Breast epithelium (tissue), 4 donors: ENCODE measurements at places on chromosomes 1 and 21.

DNA sequence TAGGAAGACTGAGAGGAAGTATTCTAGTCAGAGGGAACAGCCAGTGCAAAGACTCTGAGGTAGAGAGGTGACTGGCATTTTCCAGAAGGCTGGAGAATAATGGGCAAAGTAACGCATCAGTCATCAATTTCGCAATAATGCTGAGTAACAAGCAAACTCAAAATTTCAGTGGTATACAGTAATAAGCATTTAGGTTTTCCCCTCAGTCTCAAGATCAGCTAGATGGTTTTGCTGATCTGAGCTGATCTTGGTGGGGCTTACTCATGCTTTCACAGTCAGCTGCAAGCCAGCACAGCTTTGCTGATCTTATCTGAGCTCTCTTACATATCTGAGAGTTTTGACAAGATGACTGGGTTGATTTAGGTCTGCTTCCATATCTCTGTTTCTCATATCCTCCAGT is 108.7 kb downstream of the TSEN15 start:
- no peak for DNase-seq

- peak; percentile 44 for DNase-seq
Measured at GRCh38 chr1:11979028-11979850, 1.0 kb upstream of the MFN2 start.

- DNase-seq, result no peak
Measured at GRCh38 chr1:218837051-218837450, 336.6 kb upstream of the LYPLAL1 start.

DNA sequence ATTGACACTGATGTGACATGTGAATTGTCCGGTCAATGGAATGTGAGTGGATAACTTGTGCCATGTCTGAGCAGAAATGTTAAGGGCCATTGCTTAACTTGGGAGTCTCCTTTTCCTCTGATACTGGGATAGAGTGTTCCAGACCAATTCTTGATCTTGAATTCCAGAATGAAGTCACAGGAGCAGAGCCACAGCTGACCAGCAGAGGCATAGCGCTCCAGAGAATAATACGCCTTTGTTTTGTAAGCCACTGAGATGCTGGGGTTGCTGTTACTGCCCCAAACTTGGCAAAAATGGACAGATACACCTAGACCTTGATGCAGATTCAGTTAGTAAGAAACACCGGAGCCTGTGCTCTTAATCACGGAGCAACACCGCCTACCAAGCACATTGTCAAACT is 6.3 kb downstream of the KCNJ6 start:
- DNase-seq, result no peak

DNA sequence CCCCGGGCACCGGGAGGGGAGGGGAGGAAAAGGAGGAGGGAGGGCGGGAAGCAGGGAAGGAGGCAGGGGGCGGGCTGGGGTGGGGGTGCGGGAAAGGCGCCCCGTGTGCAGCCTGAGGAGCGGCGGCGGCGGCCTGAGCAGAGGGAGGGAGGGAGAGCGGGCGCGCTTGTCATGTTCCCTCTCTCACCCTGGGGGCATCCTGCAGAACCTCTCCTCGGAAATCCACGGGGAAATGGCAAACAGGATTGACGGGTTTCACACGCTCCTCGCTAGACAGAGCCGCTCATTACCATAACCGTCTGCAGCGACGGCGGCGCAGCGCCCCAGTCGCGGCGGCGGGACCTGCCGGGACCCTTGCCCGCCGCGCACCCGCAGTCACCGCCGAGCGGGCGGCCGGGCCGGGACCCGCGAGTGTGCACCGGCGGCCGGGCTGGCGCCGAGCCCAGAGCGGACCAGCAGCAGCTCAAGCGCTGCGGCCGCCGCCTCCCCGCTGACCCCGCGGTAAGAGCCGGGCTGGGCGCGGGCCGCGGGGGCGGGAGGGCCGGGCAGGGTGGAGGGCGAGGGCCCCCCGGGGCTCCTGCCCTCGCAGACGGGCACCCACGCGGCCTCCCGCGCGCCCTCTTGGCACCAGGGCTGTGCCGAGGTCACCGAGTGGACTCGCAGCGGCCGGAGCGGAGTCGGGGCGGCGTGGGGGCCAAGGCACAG is at the start of gene SERTAD4:
SERTAD4 (plus strand) TSS at position 286 of the 705 bp plus-strand sequence. CDS start 5,165 bp downstream, outside the sequence.
- DNase-seq, result peak; percentile 87

DNA sequence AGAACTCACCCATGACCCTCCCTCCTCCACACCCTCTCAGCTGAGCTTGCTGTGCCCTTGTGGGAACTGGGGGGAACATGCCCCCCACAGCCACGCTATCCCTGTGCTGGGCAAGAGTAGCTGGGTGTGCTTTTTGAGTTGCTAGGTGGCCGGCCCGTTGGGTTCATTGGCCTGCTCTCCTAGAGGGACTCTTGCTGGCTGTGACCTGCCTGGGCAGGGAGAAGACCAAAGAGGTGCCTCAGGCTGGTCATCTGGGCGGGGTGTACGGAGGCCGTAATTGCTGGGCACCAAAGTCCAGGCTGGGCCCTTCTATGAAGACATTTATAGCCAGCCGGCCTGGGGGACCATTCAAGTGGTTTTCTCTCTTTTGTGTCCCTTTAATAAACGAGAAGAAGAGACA is 138.3 kb upstream of the ZBTB40 start:
- no peak for DNase-seq

- DNase-seq, result no peak
Measured at GRCh38 chr1:221118176-221118937, 239.1 kb downstream of the HLX start.

DNA sequence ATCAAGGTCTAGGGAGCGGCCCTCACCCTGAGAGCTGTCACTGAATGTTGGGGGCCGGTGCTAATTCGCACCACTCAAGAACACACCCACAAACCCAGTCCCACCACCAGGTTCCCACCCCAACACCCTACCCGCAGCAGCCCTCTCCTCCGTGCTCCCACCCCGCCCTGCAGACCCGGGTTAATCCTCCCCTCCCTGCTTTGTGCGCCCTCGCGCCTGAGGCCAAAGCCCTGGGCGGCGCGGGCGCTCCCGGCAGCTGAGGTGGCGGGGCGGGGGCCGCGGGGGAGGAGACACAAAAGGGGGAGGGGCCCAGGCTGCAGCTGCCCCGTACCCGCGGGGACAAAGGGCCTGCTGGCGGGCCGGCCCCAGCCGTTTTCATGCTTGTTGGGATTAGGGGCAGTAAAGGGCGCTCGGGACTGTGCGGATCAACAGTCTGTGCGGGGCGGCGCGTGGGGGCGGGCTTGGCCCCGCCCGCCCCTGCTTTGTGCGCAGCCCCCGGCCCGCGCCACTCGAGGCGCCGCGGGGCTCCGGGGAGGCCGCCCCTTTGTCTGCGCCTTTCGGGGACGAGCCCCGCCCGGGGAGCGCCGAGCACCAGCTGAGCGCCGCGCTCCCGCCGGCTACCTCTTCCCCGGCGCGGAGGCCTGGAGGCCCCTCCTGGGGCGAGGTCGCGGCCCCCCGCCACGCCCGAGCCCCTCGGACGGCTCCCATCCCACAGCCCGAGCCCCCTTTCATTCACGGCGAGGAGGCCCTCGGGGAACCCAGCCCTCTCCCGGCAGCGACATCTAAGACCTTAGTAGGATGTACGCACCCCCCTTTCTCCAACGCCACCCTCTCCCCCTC is 10.9 kb downstream of the C1orf216 start:
- no peak for DNase-seq

- DNase-seq, result no peak
Measured at GRCh38 chr1:62800825-62801306, 16.9 kb downstream of the ATG4C start.

DNA sequence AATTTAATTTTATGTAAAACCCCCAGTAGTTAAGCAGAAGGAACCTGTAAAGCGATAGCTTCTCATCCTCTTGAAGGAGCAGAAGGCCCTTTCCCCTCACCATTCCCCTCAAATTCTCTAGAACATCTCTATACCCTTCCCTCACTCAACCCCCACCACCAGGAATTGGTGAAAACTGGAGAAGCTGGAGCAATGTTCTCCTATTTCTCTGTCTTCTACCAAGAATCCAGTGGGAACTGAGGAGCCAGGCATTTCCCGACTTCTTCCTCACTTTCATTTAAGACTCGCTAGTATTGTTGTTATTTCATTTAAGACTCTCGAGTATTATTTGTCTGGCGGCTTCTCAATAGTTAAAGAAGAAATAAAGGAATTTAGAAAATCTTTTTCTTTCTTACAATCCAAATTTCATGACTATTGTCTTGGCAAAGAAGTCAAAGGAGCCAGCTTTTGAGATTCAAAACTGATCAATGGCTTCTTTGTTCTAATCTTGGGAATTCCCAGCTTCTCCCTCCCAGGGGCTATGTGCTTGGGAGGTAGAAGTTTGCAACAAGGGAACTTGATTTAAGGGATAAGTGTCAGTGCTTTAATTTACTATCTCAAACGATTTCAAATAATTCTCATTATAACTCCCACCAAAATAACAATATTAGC is 253.3 kb upstream of the ADGRL2 start:
- no peak for DNase-seq

- no peak for DNase-seq
Measured at GRCh38 chr1:10889650-10890353, 93.4 kb upstream of the CASZ1 start.

DNA sequence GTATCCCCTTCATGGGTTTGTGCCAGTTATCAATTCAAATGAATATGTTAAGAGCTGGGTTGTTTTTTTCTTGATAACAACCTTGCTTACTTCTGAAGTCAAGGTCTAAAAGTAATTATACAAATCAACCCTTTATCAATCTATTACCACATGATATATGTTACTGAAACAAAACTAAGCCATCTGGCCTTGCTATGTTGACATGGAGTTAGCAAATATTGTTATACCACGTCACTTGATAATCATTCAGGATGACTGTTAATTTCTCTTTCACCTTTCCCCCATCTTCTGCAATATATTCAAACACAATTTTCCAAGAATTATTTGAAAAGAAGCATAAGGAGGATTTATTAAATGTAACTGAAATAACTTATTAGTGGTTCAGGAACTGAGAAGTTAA is 72.6 kb downstream of the DTL start:
- no peak for DNase-seq

- DNase-seq, result peak; percentile 32
Measured at GRCh38 chr1:86503406-86504136, 34.8 kb downstream of the CLCA1 start.

DNA sequence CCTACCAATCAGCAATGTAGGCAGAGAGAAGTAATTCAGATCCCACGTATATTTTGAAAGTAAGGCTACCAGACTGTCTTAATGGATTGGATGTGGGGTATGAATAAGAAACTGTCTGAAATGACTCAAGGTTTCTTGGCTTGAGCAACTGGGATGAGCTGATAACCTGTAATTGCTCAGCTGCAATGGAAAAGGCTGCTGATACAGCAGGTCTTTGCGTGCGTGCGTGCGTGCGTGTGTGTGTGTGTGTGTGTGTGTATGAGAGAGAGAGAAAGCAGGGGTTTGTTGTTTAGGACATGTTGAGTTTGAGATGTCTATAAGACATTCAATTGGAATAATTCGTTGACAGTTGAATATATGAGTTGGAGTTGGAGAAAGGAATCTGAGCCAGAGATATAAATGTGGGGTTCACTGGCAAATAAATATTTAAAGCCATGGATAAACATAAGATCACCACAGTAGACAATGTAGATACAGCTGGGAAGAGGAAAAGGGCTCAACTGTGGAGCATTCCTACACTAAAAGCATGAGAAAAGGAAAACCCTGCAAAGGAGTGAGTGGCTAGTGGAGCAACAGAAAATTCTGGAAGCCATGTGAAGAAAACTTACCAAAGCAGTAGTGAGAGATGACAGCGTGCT is 72.9 kb downstream of the UCHL5 start:
- no peak for DNase-seq

GRCh38 chr21:32917362-32918135 is 108.2 kb upstream of the OLIG2 start:
- DNase-seq, result no peak

- no peak for DNase-seq
Measured at GRCh38 chr1:169879034-169879840, 14.5 kb downstream of the SCYL3 start.

- DNase-seq, result no peak
Measured at GRCh38 chr1:110916669-110917306, 43.8 kb downstream of the CD53 start.

- no peak for DNase-seq
Measured at GRCh38 chr1:115908565-115909274, 67.6 kb upstream of the SLC22A15 start.

DNA sequence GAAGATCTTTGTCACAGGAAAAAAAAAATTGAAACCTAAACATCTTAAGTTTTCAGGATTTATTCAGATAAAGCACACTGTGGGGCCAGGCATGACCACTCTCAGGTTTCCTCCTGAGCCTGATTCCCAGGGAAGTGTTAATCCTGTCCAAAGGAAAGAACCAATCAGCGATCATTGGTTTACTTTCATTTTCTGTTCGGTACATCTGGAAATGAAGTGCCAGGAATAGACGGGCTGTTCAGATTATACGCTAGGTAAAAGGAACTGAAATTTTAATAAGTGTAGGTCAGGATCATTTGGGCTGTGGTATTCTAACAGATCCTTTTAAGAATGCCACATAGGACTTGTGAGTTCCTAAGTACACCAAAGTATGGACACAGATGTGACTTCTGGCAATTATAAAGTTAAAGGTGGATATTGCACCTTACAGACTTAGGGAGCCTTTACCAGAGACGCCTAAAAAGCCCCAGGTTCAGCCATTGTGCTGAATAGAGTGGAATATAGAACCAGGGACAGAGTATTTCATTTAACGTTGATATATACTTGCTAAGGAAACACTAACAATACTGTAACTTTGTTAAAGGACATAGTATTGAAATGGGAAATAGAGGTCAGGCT is 9.3 kb upstream of the CACYBP start:
- no peak for DNase-seq

GRCh38 chr1:213397638-213398037 is 346.6 kb downstream of the RPS6KC1 start:
- DNase-seq, result no peak

DNA sequence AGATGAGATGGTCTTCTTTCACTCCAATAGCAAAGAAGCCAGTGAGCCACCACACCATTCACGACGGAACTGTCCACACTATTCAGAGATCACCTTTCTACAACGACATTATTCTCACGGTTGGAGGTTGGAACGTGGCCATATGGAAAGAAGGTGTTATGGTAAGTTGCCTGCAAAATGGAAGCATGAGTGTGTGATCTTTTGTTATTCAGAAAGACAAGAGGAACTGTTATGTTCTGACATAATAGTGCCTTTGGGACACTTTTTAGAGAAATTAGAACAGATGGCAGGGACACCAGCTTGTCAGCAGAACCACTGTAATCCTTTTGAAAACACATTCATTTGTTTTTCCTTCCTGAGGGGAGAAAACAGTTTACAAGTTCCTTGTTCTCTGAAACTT is 75.8 kb upstream of the MCOLN3 start:
- no peak for DNase-seq

- DNase-seq, result peak; percentile 42
Measured at GRCh38 chr21:45545691-45546531, 3.7 kb upstream of the SLC19A1 start.

- DNase-seq, result no peak
Measured at GRCh38 chr1:210415846-210416448, 87.2 kb downstream of the HHAT start.
